Esophagus squamous epithelium (tissue), 5 donors: ENCODE measurements at places on chromosomes 1 and 21. TPM values are rescaled to one million over a fixed set of nuclear protein-coding genes. Genes with fewer than 3 reads are reported as not detected.

OR6K3 gene
- total RNA-seq = not detected

CD247 gene
- 0.68 TPM for total RNA-seq

GRCh38 chr1:227919906-227920305, 27.8 kb downstream of the WNT9A start:
- no peak overlapping the region for H3K4me3 ChIP-seq
- H3K4me1 ChIP-seq = peaks cover 5% of the 10 kb centered on the region
- H3K36me3 ChIP-seq = peaks cover 11% of the 10 kb centered on the region
- no peaks in the 10 kb centered on the region for H3K27me3 ChIP-seq
- DNase-seq = no peak

DNA sequence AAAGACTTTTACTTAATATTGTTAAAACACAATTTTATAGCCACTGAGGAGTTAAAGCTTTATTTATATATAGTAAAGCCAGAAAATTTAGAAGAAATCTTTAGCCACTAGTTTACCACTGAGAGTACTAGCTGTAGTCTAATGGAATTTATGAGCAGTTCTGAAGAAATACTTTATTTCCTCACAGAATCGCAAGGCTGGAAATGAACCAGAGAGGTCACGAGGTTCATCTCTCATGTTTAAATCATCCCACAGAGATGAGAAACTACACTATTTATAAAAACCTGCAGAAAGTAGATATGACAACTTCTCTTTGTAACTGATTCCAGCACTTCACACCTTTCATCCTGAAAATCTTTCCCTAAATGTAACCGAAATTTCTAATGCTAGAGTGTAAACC, 26.0 kb downstream of the ADGRL4 start:
- no peak overlapping the region for H3K27ac ChIP-seq
- no peaks in the 10 kb centered on the region for H3K4me1 ChIP-seq
- H3K36me3 ChIP-seq = no peaks in the 10 kb centered on the region
- H3K4me3 ChIP-seq = no peak overlapping the region

FAM72D gene
- total RNA-seq = 0.73 TPM

DNA sequence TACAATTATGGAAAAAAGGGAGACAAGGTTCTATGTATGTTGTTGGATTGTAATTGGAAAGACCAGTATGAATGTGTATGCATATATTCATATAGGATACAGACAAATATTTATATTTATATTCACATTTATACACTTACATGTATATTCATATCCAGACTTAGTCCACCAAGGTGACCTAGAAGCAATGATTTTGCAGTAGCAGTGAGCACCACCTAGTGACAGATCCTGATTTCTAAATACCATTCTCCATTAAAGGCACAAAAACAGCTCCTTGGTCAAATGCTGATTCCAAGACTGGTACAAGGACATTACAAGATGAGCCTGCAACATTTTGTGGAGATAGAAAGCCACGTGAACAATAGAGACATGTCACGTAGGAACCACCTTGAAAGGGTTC, 153.4 kb downstream of the SDCCAG8 start:
- no peak for DNase-seq
- no peaks in the 10 kb centered on the region for H3K36me3 ChIP-seq
- H3K27ac ChIP-seq = no peak overlapping the region
- H3K4me1 ChIP-seq = no peaks in the 10 kb centered on the region
- H3K4me3 ChIP-seq = no peak overlapping the region
- no peaks in the 10 kb centered on the region for H3K27me3 ChIP-seq

PMVK gene
- total RNA-seq = 38.2 TPM

DNA sequence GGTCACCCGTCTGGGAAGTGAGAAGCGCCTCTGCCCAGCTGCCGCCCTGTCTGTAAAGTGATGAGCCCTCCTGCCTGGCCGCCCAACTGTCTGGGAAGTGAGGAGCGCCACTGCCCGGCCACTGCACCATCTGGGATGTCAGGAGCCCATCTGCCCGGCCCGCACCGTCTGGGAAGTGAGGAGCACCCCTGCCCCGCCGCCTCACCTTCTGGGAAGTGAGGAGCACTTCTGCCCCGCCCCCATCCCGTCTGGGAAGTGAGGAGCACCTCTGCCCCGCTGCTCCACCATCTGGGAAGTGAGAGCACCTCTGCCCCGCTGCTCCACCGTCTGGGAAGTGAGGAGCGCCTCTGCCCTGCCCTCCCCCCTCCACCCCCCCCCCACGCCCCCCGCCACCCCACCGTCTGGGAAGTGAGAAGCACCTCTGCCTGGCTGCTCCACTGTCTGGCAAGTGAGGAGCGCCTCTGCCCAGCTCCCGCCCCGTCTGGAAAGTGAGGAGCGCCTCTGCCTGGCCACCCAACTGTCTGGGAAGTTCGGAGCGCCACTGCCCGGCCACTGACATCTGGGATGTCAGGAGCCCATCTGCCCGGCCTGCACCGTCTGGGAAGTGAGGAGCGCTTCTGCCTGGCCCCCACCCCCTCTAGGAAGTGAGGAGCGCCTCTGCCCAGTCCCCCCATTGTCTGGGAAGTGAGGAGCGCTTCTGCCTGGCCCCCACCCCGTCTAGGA, 4.5 kb upstream of the ZZZ3 start:
- DNase-seq = no peak
- no peak overlapping the region for H3K27ac ChIP-seq
- peaks cover 11% of the 10 kb centered on the region for H3K4me1 ChIP-seq
- no peaks in the 10 kb centered on the region for H3K27me3 ChIP-seq
- H3K36me3 ChIP-seq = no peaks in the 10 kb centered on the region
- peak overlapping the region; percentile 49 for H3K4me3 ChIP-seq

ILDR2 gene
- not detected for total RNA-seq

DNA sequence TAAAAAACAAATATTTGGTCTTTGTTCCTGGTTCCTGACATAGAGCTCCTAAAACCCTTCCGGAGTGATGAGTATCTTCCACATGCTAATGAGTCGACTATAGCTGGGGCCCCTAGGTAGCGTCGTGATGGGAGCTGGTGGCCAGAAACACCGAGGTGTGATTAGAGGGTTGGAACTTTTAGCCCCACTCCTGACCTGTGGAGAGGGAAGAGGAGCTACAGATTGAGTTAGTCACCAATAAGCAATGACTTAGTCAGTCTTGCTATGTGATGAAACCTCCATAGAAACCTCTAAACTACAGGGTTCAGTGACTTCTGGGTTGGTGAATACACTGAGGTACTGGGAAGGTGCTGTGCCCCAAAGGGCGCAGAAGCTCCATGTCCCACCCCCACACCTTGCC, 30.1 kb upstream of the PLD5 start:
- H3K27me3 ChIP-seq = no peaks in the 10 kb centered on the region
- no peak for DNase-seq
- no peaks in the 10 kb centered on the region for H3K36me3 ChIP-seq
- H3K4me3 ChIP-seq = no peak overlapping the region
- H3K27ac ChIP-seq = no peak overlapping the region

GRCh38 chr1:43639976-43640794, 9.8 kb upstream of the KDM4A start:
- no peaks in the 10 kb centered on the region for H3K27me3 ChIP-seq
- no peak overlapping the region for H3K4me3 ChIP-seq
- H3K27ac ChIP-seq = no peak overlapping the region
